ENCODE measurements at places on chromosomes 16 and 17.

DNA sequence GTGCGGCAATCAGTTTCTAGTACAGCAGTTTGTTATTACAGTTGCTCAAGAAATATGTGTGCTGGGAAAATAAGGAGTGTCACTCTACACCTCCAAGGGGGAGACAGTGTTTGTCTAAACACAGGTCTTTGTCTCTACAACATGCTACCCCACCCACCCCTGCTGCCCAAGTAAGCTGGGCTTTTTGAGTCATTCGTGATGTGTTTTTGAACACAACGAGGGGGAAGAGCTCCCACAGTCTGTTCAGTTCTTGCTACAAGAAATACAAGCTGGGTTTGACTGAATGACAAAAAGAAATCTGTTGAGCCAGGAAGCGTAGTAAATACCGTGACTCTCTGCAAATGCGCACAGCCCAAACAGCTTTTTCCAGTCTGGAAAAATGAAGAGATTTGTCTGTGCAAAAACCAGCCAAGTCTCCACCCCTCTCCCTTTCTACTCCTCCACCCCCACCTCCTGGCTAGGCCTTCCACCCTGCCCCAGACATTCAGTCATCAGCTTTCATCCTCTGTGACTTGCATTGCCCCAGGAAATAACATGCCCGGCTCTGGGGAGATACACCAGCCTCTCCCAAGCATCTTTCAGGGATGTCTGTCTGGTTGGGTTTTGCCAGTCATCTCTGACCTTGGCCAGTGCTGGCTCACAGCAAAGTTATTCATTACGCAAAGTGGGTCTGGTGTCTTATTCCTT is 25.7 kb downstream of the CHD9 start:
- peak; percentile 89 for DNase-seq

GRCh38 chr17:50352693-50353599 is 7.0 kb downstream of the XYLT2 start:
- DNase-seq: no peak

DNA sequence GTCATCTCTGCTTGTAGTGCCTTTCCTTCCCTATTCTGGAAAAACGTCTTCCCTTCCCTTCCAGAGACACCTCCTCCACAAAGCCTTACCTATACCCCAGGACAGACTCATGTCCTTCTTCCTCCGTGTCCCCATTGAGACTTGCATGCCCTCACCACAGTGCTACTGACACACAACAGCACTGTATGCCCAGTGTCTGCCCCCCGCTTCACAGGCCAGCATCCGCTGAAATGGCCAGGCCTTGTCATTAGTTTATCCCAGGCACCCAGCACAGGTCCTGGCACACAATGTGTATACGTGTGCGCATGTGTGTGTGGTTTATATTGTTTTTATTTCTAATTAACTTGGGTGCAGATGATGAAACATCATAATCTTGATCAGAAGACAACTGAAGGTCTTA is 130.1 kb upstream of the CCL2 start:
- no peak for DNase-seq

- DNase-seq: no peak
Observed at GRCh38 chr16:51072591-51072990, 78.5 kb downstream of the SALL1 start.

- no peak for DNase-seq
Observed at GRCh38 chr16:66539623-66540469, 10.1 kb downstream of the TK2 start.

DNA sequence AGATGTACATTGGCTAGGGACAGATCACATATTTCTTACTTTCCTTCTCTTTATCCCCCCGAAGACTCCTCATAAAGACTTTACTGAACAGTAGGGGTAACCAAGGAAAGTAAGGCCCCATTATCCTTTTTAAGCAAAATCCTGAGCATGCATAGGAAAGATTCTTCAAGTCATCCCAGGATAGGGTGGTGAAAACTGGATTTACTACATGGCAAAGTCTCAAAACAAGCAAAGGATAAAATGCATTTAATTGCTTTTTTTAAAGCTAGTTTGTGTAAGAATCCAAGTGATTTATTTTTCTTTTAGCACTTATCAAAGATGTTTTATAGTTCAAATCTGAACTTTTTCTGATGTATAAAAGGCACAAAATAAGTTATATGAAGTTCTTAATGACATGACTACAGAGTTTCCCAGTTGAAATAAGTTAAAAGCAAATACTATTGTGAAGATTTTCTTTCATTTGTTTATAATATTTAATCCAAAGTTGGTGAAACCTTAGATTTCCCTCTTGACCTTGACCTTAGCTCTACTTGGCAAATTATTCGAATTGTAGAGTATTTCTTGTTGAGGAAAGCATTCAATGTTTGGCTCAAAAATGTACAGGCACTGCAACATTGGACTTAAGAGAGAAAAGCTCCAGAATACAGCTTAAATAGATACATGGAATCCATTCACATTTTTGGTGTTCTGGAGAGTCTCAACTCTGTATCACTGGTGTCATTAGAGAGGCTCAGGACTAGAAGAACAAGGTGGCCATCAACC is 104.3 kb downstream of the ABCA8 start:
- DNase-seq: no peak

- no peak for DNase-seq
Observed at GRCh38 chr16:73237601-73238000, 189.7 kb upstream of the ZFHX3 start.

DNA sequence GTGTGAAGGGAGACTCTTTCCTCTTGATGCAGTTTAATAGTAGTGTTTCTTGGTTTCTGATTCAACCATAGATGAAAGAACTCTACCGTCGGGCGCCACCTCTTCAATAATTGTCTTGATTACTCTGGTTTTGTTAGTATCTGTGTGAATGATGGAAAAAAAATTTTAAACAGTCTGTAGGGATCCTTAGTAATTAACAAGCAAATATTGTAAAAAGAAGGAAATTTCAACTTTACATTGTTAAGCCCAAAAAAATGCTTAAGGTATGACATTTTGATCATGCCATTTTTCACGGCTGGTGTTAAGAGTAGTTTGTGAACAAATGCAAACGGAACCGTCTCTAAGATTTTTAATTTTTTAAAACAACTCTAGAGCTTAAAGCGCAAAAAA is 4.1 kb downstream of the KRT10 start:
- DNase-seq: no peak

- DNase-seq: no peak
Observed at GRCh38 chr16:19859603-19860002, 25.0 kb downstream of the GPRC5B start.
